ENCODE measurements at places on chromosomes 5 and 9.

GRCh38 chr5:87048156-87048555 lies 219.5 kb upstream of the RASA1 start:
- DNase-seq, result no peak

DNA sequence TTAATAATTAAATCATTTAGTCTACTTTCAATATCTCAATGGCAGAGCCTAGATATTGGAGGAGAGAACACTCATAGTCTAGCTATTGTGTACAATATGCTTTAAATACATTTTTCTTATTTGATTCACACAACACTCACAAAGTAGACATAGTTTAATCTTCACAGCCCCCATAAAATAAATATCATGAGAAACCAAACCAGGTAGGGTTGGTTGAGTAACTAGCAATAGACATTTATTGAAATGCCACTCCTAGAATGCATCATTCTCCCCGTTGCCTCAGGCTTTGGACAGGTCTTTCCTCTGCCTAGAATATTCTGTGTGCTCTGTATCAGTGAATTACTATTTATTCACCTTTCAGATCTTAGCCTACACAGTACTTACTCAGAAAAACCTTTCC lies 141.9 kb downstream of the CEMIP2 start:
- DNase-seq, result no peak

DNA sequence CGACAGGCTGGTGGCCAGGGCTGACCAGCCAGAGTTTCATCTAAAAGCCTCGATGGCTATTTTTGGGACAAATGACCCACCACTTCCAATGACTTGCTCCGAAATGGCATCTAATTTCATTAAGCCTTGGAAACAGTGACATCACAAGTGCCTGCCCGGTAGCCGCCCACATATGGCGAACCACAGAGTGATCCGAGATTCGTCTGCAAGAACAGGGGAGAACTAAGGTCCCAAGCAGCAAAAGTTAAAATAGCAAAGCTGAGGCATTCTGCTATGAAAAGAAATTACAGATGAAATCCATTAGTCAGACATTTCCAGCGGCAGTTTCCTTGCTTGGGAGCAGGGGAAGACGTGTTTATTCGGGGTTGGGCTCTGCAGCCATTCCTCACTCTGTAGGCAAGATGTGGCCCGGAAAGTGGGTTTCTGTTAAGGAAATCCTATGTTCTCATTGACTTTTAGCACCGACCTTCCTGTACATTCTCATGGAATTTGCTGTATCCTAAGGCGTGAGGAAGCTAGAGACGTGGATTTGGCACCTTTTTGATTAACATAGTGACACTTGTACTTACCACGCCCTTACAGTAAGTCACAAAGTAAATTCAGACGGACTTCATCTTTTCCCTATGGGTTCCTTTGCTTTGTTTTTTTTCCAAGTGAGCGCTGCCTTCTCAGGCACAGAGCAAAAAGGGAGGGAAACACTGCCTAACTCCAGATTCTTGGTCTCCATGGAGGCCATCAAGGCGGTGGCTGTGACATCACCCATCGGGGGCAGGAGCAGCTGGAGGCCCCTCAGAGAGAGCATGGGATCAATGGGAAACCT lies 45.1 kb downstream of the ERGIC1 start:
- DNase-seq, result no peak

GRCh38 chr5:20109326-20109725 lies 121.3 kb upstream of the CDH18 start:
- no peak for DNase-seq

DNA sequence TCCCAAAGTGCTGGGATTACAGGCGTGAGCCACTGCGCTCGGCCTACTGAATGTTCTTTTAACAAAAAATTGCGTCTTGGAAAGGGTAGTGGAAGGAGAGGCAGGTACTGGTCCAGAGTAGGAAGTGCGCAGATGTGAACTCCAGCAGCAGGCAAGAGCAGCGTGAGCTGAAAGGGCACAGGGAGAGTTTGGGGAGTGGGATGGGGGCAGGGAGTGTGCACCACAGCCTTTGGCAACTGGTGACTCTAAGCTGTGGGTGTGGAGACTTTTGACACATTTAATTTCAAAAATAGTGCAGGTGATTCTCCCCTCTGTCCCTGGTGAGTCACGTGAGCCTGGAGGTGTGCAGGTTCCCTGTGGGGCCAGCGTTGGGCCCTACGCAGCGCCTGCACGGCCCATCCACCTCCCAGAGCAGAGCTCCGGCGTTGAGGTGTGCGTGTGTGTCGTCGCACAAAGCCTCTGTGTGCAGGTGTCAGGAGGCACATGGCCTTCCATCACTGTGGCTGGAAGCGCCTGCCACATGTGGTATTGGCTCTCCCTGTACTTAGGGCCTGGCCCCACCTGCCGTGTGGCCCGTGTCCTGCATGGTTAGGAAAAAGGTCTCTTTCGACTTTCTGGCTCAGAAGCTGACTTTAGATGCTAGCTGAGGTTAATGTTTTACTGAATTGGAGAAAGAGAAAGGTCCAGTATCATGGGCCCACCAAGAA lies 11.5 kb downstream of the SQSTM1 start:
- no peak for DNase-seq

GRCh38 chr9:106619211-106619610 lies 243.8 kb upstream of the ZNF462 start:
- DNase-seq, result no peak

DNA sequence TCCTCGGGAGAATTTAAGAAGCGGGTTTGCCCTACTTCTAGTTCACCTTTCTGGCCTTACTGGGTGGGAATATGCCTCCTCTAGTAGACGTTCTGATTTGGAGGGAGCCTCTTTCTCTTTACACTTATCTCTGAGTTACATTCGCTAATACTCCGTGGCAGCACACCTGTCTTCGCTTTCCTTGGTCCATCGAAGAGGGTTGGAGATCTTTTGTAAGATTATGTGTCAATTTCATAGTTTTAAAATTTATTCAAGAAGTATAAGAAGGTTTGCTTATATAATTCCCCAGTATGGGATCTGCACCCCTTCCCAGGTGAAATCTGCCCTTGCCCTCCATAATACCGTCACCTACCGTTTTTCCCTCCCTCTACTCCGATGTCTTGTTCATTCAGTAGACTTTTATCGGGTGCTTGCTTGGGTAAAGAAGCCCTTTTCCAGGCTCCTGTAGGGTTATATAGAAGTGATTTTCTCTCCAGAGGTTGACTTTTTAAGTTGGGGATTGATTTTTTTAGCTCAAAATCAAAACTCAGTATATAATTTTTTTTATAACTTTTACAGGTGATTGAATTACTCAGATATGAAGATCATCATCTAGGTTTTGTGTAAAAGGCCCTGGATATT lies 1.1 kb downstream of the GPBP1 start:
- no peak for DNase-seq

GRCh38 chr9:88531920-88532698 lies 2.9 kb upstream of the NXNL2 start:
- no peak for DNase-seq

GRCh38 chr5:99437986-99438385 lies 509.2 kb upstream of the CHD1 start:
- DNase-seq, result no peak

DNA sequence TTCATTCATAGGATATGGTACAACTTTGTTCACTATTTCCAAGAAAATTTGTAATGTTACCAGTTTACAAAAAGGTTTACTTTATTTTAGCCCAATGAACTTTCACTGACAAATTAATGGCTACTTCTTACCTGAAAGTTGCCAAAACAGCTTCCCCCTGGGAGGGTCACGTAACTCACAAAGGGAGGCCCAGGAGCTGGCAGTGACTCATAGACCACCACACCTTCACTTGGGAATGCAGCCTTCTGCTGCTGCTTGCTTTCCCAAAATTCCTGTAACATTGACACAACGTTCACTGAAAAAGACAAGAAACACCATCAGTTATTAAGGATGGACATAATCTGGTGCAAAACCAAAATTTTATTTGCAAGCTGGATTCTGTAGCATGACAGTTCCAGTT lies 18.1 kb downstream of the LIX1 start:
- no peak for DNase-seq

GRCh38 chr9:127210851-127211730 lies 53.5 kb upstream of the GARNL3 start:
- no peak for DNase-seq

GRCh38 chr9:2838371-2839000 lies 5.4 kb downstream of the PUM3 start:
- no peak for DNase-seq

DNA sequence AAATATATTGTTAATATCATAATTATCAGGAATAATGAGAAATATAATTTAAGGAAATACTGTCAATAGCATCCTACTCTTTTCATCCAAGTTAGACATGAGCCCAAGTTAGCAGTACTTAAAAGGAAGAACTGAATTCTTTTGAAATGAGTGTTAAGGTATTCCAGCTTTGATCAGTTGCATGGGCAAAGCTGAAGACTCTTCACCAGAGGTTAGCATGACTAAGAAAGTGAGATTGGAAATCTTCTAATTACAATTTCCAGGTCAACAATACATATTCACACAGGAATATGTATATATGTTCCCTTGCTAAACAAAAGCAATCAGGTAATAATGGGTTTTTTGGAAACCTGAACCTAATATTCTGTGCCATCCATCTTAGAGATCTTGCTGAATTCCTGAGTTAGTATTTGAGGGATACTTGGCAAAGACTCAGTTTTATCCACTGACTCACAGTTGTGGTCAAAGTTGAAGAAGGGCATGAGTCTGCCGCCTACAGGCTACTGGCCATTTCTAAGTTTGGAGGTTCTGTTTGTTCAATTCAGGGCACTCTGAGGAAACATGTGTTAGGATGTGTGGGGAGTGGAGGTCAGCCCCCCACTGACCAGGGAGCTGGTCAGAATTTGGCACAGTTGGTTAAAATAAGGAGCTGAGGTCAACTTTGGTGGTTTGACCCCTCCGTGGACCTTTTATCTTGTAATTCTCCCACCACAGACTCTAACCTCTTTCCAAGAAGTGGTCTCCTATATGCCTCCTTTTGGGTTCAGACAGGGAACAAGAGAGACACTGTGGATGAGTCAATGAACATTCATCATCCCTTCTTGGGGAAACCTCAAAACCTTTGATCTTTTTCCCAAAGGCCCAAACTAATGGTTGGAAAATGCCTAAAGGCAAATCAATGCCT lies 118.3 kb downstream of the PIK3R1 start:
- DNase-seq, result no peak

DNA sequence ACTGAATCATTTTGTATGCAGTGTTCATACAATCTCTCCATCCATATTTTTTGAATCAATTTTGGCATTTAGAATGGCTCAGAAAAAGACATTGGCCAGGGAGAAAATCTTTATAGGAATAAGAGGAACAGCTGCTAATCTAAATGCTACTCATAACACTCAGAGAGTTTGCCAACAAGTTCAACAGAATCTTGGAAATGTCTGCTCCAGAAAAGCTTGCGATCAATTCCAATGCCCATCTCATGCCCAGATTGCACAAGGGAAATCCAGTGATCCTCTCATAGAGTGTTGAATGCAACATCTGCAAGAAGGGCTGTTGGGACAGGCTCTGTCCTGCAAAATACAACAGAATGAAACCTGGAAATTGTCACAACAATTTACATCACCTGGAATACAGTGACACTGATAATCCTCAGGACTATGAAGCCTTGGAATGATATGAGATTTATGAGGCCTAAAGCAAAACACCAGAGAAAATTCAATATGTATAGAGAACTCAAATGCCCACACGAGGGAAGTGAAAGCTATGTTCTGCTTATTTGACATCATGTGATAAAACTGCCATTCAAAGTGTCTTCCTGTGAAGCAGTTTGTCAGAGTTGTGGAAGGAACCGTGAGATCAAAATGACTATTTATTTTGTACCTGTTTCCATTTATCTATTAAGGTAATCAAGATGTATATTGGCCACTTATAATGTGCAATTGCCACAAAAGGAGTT lies 190.1 kb downstream of the PARP8 start:
- DNase-seq, result no peak

- DNase-seq, result no peak
Measured at GRCh38 chr5:64690104-64690416, 243 bp upstream of the SHISAL2B start.

DNA sequence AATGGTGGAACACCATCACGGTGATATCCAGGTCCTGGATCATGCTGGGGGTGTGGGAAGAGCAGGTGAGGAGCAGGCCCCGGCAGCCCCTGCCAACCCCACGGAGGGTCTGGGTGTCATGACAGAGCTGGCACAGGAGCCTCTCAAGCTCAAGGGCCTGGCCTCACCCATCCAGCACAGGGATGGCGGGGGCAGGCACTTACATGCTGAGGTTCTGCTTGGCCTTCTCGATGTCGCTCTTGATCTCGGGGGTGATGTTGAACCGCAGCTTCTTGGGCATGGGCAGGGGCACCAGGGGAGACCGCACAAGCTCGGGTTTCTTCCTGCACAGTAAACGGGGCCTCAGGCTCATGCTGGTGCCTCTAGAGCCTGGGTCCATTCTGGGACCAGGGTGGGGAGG lies 12.3 kb downstream of the CRAT start:
- no peak for DNase-seq
